ENCODE measurements at places on chromosomes 2 and 18. TPM values are rescaled to one million over a fixed set of nuclear protein-coding genes. Genes with fewer than 3 reads are reported as not detected.

GRCh38 chr2:83176539-83176938 lies 1282.5 kb downstream of the SUCLG1 start:
- no peak for DNase-seq

M1AP gene
- not detected for total RNA-seq

DNA sequence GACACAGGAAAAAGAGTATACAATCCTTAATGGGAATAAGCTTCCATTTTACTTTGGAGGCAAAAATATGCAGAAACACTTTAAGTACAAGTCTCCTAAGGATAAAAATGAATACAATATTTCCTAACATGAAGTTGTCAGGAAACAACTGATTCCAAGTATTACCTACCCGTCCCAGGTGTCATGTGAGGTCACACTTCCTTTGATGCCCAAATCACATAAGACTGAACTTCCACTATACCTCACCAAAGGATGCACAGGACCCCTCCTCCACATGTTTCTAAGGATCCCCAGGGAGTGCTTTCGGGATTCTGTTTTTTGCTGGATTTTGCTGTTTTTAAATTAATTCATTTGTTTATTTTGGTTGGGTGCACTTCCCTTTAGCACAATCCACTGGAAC lies 438.5 kb upstream of the TCF4 start:
- DNase-seq, result no peak

DNA sequence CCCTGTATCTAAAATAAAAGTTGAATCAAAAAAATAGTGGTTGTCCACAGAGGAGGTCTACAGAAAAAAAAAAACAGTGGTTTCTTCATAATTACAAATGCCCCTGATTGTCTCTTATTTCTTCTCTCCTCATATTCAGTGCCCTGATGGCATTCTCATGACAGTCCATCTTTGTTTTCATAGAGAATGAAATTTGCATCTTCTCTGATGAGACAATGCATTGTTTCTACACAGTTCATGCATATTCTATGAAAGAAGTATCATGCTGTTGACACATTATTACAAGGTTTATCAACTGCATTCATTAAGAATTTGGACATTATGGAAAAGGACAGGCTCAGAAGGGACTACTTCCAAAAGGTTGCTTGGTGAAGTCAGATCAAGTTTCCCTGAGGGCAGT lies 59.5 kb downstream of the LHCGR start:
- DNase-seq, result no peak

DNA sequence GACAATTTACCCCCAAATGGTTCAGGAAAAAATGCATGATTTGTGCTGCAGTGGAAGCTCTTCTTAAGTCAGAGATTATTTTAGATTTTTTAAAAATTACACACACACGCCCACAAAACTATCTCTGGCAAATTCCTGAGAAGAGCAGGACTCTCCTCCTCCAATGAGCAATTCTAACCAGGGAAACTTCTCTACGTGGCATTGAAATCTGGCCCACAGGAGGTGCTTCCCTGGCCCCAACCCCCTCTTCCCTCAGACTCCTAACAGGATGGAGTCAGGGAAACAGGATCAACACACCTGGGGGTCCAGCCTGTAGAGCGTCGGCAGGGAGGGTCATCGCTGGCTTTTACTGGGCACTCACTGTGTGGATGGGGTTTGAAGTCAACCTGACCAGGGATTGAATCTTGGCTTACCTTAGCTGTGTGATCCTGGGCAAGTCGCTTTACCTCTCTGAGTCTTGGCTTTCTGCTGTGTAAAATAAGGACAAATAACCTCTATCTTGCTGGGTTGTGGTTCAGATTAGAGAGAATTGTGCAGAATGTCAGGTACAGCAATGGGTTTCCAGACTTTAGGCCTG lies 65.4 kb upstream of the ASAP2 start:
- no peak for DNase-seq

IL37 gene
- not detected for total RNA-seq

DNA sequence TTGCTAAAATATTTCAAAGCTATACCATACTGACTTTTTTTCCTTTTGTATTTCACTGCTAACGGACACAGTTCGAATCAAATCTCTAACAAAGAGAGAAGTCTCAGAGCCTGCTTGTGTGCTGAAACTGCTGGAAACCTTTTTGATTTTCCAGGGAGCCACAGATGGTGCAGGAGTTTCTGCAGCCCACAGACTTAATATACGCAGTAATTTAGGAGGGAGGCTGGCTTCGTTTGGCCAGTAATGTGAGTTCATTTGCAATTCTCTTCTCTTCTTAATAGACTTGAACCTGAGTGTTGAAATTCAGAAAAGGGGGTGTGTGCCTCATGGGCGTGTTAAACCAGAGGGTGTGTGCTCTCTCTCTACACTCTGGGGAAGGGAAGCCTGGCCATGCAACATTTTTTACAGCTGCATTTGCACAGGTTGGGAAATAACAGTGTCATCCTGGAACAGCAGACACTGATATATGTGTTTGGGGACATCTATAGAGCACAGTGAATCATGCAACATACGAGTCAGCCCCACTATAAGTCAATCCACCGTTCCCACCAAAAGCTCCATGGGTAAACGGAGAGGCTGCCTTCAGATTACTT lies 333.0 kb downstream of the CLIP4 start:
- DNase-seq, result no peak

ANKRD12 gene
- total RNA-seq, result 44.1 TPM
